ENCODE measurements at places on chromosomes 13 and 19. TPM values are rescaled to one million over a fixed set of nuclear protein-coding genes. Genes with fewer than 3 reads are reported as not detected.

Gene LYL1
- 1.3 TPM for total RNA-seq

Gene VPS36
- total RNA-seq: 14.7 TPM

Gene CYSLTR2
- total RNA-seq: not detected

Gene CABP5
- not detected for total RNA-seq

Gene FFAR3
- not detected for total RNA-seq

Gene TMEM272
- not detected for total RNA-seq

Gene KCNRG
- total RNA-seq: 0.78 TPM

Gene TECR
- total RNA-seq: 168 TPM

Gene LILRB4
- total RNA-seq: not detected

Gene NUMBL
- total RNA-seq: 68.8 TPM

Gene ACP5
- total RNA-seq: 0.28 TPM

Gene GET3
- 99.0 TPM for total RNA-seq

Gene KIR2DL3
- total RNA-seq: not detected

Gene RFX1
- total RNA-seq: 5.7 TPM

Gene ACTMAP
- total RNA-seq: 19.7 TPM

Gene DOCK6
- total RNA-seq: 9.2 TPM

Gene SAE1
- 237 TPM for total RNA-seq

Gene PLPPR2
- 7.1 TPM for total RNA-seq

Gene RNF17
- total RNA-seq: not detected

Gene PCDH17
- total RNA-seq: not detected

Gene KLF5
- total RNA-seq: 49.3 TPM

Gene GPR183
- not detected for total RNA-seq

Gene ATP1A3
- total RNA-seq: 4.1 TPM

Gene RRAS
- total RNA-seq: 157 TPM

Gene SHISA7
- not detected for total RNA-seq

Gene FBXO17
- 59.5 TPM for total RNA-seq

Gene PSG2
- total RNA-seq: not detected

Gene CRLF1
- total RNA-seq: 5.7 TPM

Gene NLRP7
- total RNA-seq: not detected

Gene CYP2F1
- total RNA-seq: not detected

Gene GAPDHS
- total RNA-seq: not detected

Gene NCR1
- not detected for total RNA-seq

Gene PRTN3
- 0.23 TPM for total RNA-seq

Gene OR7D2
- total RNA-seq: not detected

Gene COX7A1
- not detected for total RNA-seq

Gene TSHZ3
- total RNA-seq: 2.4 TPM

Gene GPR12
- total RNA-seq: not detected

Gene ZNF69
- total RNA-seq: not detected

Gene ZSCAN5A
- total RNA-seq: 7.2 TPM

Gene TUBA3C
- total RNA-seq: not detected

Gene FAAP24
- total RNA-seq: 14.0 TPM

Gene TNFAIP8L1
- 3.7 TPM for total RNA-seq

Gene IGSF23
- total RNA-seq: 0.43 TPM

Gene BCAM
- 63.9 TPM for total RNA-seq

Gene CRX
- total RNA-seq: not detected

All from A549 treated with Mapracorat at 1 μM for 4 hours (cell line).